ENCODE measurements at places on chromosomes 3 and 15. TPM values are rescaled to one million over a fixed set of nuclear protein-coding genes. Genes with fewer than 3 reads are reported as not detected.

QTRT2 gene
- 40.2 TPM for total RNA-seq

TUSC7 gene
- not detected for total RNA-seq

TP63 gene
- total RNA-seq = not detected

SAMD7 gene
- total RNA-seq = not detected

SNX22 gene
- 12.9 TPM for total RNA-seq

EFHB gene
- total RNA-seq = 1.2 TPM

TRH gene
- total RNA-seq = 0.36 TPM

BHLHE40 gene
- total RNA-seq = 0.21 TPM

SEMA3G gene
- 5.2 TPM for total RNA-seq

FILIP1L gene
- 9.8 TPM for total RNA-seq

LSAMP gene
- total RNA-seq = 36.6 TPM

RMDN3 gene
- total RNA-seq = 32.2 TPM

NR1I2 gene
- total RNA-seq = 0.26 TPM

TEX55 gene
- total RNA-seq = not detected

ZPLD1 gene
- not detected for total RNA-seq

CPLX3 gene
- not detected for total RNA-seq

Measured in neural crest cell (in vitro differentiated cells).